ENCODE measurements at places on chromosomes 12 and 14. TPM values are rescaled to one million over a fixed set of nuclear protein-coding genes. Genes with fewer than 3 reads are reported as not detected.

PAPLN gene
- 0.15 TPM for total RNA-seq

DNA sequence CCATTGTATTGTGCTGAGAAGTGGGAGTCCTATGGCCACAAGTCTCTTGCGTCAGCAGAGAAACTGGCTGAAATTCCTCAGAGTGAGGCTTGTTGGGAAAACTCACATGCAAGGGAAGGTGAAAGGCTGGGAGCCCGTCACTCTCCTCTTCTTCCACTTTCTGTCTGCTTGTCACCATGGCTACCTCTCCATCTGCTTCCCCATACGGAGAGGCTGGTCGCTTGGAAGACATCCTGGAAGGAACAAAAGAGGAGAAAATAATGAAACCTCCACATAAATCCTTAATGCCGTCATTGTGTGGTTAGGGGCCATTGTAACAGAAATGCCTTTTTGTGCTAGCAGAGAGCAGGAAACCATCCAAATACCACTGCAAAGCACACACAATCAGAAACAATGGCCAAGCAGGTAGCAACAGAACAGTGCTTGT is 53.7 kb downstream of the SOX5 start:
- H3K27me3 ChIP-seq, result no peaks in the 10 kb centered on the region
- H3K4me3 ChIP-seq, result no peak overlapping the region
- H3K36me3 ChIP-seq, result no peaks in the 10 kb centered on the region

DNA sequence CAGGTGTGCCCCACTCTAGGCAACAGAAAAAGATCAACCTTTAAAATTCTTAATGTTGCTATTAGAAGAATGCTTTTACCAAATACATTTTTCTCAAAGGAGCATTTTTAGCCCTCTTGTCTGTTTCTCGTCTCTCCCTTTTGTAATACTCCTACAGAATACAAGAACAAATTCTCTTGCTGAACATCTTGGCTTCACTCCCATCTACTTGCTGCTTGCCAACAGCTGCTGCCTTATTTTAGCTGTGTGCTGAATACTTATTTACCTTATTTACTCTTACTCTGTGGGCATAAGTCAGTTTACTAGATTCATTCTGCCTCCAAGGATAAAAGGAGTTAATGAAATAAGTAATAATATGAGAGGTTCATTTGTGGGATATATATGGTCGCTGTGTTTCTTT is 70.8 kb downstream of the POLR3B start:
- no peak overlapping the region for H3K27ac ChIP-seq
- no peak for DNase-seq
- no peaks in the 10 kb centered on the region for H3K27me3 ChIP-seq
- no peak overlapping the region for H3K4me3 ChIP-seq
- H3K36me3 ChIP-seq, result no peaks in the 10 kb centered on the region
- H3K4me1 ChIP-seq, result no peaks in the 10 kb centered on the region

KRT76 gene
- total RNA-seq, result not detected

DNA sequence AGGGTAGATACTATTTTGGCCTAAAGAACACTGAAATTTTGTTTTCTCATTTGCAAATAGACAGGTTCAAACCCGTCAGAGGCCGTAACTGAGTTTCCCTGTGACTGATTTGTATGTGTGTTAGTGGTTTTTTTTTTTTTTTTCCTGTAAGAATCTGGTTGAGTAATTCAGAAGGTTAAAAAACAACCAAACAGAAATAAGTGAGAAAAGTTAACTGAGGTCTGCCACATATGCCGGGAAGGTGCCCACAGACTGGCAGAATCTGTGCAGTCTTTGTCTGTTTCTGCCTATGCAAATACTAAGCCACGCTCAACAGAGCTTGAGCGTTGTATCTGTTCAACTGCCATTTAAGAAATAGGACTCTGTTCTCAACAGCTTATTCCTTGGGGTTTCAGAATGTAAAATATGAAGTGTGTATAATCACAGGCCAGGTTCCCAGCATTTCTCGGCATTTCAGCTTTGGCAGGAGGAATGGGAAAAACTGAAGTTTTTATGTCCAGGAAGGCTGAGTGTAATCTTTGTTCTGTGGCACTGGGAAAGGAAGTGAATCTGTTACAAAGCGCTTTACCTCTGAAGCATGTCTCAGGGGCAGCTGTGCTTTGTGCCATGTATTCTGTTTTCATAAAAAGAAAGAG is 181.9 kb downstream of the PRKCH start:
- H3K4me1 ChIP-seq, result no peaks in the 10 kb centered on the region
- DNase-seq, result no peak
- no peak overlapping the region for H3K27ac ChIP-seq

Measured in PC-9 (cell line).